Endodermal cell (in vitro differentiated cells): ENCODE measurements at places on chromosomes 6 and 20. TPM values are rescaled to one million over a fixed set of nuclear protein-coding genes. Genes with fewer than 3 reads are reported as not detected.

ULBP2 gene
- total RNA-seq = 0.20 and 0.45 TPM in 2 replicates

DEFB114 gene
- total RNA-seq = not detected in 3 replicates

DEFB124 gene
- not detected in 2 replicates for total RNA-seq

EYS gene
- total RNA-seq = 0.47 and 0.70 TPM in 2 replicates

TREM1 gene
- total RNA-seq = not detected in 2 replicates

BEND6 gene
- total RNA-seq = 0.70 to 1.3 TPM (median 0.95 TPM) in 3 replicates

BTNL2 gene
- total RNA-seq = not detected in 3 replicates

SLC17A9 gene
- total RNA-seq = 9.7 to 11.7 TPM (median 10.2 TPM) in 3 replicates

CAGE1 gene
- 0.15 to 0.25 TPM (median 0.21 TPM) in 3 replicates for total RNA-seq

DNA sequence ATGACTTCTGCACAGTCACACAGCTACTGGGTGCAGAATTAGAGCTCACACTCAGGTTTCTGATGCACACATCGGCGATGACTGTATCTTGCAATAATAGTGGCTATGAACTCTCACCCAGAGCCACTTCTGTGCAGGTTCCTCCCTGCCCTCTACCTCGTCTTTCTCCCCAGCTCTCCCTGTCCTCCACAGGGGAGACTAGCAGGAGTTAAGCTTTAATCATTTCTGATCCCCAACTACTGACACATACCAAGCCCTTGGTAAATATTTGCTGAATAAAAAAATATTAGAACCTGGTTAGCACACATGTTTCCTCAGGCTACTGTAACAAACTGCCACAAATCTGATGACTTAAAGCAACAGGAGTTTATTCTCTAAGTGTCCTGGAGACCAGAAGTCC, 222.7 kb upstream of the FOXA2 start:
- H3K27me3 ChIP-seq = no peaks in the 10 kb centered on the region
- H3K4me3 ChIP-seq = no peak overlapping the region
- DNase-seq = no peak
- peaks cover 3% of the 10 kb centered on the region for H3K4me1 ChIP-seq
- no peaks in the 10 kb centered on the region for H3K36me3 ChIP-seq

DNA sequence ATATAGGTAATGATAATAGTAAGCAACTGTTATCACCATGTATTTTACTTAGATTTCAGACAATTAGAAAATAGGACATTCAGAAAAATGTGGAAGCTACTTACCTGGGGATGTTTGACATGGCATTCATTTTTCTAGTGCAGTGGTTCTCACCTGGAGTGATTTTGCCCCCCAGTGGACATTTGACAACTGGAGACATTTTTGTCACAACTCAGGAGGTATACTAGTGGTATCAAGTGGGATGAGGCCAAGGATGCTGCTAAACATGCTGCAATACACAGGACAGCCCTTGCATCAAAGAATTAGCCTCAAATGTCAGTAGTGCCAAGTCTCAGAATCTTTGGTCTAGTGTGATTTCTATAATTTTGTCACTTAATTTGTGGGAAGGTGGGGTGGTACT, 36.1 kb downstream of the NUS1 start:
- H3K4me1 ChIP-seq = no peaks in the 10 kb centered on the region
- peaks cover 25% of the 10 kb centered on the region for H3K36me3 ChIP-seq
- no peak for DNase-seq
- no peak overlapping the region for H3K4me3 ChIP-seq
- H3K27ac ChIP-seq = no peak overlapping the region

GRCh38 chr6:167698540-167698939, 128.2 kb upstream of the AFDN start:
- H3K27ac ChIP-seq = no peak overlapping the region
- no peaks in the 10 kb centered on the region for H3K36me3 ChIP-seq
- DNase-seq = no peak
- H3K27me3 ChIP-seq = no peaks in the 10 kb centered on the region
- H3K4me3 ChIP-seq = no peak overlapping the region

- H3K27me3 ChIP-seq = no peaks in the 10 kb centered on the region
- H3K36me3 ChIP-seq = no peaks in the 10 kb centered on the region
- H3K27ac ChIP-seq = no peak overlapping the region
- H3K4me3 ChIP-seq = no peak overlapping the region
- peak; percentile 75 for DNase-seq
Measured at GRCh38 chr6:13044390-13044789, 283.9 kb downstream of the TBC1D7 start.

GRCh38 chr6:25560865-25561264, 91.2 kb upstream of the SCGN start:
- no peaks in the 10 kb centered on the region for H3K27me3 ChIP-seq
- peaks cover 5% of the 10 kb centered on the region for H3K36me3 ChIP-seq
- no peaks in the 10 kb centered on the region for H3K4me1 ChIP-seq
- no peak for DNase-seq
- H3K27ac ChIP-seq = no peak overlapping the region

DNA sequence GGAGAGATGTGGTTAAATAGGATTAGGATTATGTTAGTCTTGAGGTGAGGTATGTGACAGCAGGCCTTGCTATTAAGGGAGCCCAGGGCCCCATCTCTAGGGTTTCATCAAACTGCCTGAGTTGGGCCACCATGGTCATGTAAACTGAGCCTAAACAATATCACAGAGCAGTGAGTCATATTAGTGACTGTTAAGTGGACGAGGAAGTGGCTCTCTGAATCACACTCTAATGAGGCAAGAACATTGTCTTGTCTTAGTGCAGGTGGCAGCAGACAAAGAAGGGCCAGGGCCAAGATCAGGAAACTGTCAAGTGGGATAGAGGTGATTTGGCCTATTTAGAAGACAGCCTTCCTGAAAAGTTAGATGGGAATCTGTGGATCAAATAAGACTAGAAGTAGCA, 23.1 kb downstream of the ENPP3 start:
- H3K4me1 ChIP-seq = no peaks in the 10 kb centered on the region
- no peaks in the 10 kb centered on the region for H3K27me3 ChIP-seq
- DNase-seq = no peak
- no peak overlapping the region for H3K4me3 ChIP-seq
- H3K36me3 ChIP-seq = no peaks in the 10 kb centered on the region

GRCh38 chr6:6460416-6460815, 128.1 kb upstream of the LY86 start:
- no peak overlapping the region for H3K27ac ChIP-seq
- H3K27me3 ChIP-seq = no peaks in the 10 kb centered on the region
- H3K4me1 ChIP-seq = no peaks in the 10 kb centered on the region

- no peaks in the 10 kb centered on the region for H3K36me3 ChIP-seq
- peaks cover 11% of the 10 kb centered on the region for H3K27me3 ChIP-seq
- DNase-seq = no peak
- H3K27ac ChIP-seq = no peak overlapping the region
- H3K4me3 ChIP-seq = no peak overlapping the region
Measured at GRCh38 chr6:155434096-155434495, 21.5 kb downstream of the NOX3 start.

DNA sequence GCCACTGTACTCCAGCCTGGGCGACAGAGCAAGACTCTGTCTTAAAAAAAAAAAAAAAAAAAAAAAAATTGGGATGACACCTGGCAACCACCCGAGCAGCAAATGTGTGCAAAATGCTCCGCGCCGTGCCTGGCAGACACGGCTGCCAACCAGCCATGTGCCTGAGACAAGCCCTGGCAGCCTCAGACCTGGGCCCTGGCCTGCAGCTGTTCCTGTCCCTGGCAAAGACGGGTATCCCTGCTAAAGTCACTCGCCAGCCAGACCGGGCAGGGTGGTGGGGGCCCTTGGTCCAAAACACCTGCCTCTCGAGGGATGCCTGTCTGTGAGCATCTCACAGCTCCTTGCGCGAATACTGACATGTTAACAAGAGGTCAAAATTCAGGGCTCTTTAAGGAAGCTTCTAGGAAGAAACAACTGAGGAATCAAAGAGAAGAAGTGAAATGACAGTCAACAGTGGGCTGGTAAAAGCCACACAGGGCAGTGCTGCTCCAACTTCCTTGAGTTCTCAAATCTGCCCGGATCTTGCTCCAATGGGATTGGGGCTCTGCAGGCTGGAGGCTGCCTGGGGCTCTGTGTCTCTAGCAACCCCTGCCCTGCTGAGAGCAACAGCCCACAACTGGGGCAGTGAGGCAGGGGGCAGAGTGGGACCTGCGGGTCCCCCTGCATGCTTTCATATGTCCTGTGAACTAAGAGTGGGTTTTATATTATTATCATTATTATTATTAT, 53.4 kb downstream of the SYTL3 start:
- H3K27me3 ChIP-seq = no peaks in the 10 kb centered on the region
- peaks cover 15% of the 10 kb centered on the region for H3K4me1 ChIP-seq
- H3K4me3 ChIP-seq = no peak overlapping the region
- H3K36me3 ChIP-seq = no peaks in the 10 kb centered on the region
- peak; percentile 46 for DNase-seq
- H3K27ac ChIP-seq = no peak overlapping the region

DNA sequence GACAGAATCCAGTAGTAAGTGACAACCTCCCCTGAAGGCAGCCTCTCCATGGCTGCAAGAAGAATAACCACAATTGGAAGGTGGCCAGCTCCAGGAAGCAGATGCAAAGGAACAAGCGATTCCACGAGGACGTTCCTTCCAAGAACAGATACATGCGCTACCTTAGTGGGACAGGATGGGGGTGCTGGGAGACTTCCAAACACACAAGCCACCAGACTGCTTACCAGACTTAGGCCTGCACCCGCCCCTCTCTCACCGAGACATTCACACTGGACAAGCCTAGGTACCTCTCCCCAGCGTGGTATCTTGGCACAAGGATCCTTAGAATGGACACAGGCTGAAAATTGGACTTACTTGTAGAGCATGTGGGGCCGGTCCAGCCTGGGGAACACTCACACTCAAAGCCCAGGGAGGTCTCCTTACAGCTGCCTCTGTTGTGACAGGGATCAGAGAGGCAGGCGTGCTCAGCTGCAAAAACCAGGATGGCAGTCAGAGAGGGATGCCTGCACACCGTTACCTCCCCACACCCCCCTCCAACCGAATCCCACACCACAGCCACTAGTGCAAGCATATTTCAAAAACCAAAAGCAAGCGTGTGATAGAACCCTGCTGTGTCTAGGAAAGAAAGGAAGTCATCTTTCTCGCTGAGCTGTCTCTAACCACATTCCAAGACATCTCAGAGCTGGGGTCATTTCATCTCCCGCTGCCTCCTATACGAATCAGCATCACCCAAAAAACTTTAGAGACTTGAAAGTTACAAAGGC, 22.4 kb downstream of the JAG1 start:
- no peak for DNase-seq
- H3K27me3 ChIP-seq = peaks cover 97% of the 10 kb centered on the region
- H3K27ac ChIP-seq = peak overlapping the region; percentile 97
- H3K36me3 ChIP-seq = no peaks in the 10 kb centered on the region
- peaks cover 8% of the 10 kb centered on the region for H3K4me1 ChIP-seq

GRCh38 chr6:154510144-154510905, at the start of gene CNKSR3:
Gene CNKSR3, minus strand, starts transcription at chr6:154510685. Its CDS starts 571 bp downstream, at chr6:154510114.
- H3K4me3 ChIP-seq = peak within 1 kb of the TSS; percentile 86
- H3K4me1 ChIP-seq = no peaks in the 10 kb centered on the region

- peaks cover 20% of the 10 kb centered on the region for H3K4me1 ChIP-seq
- H3K4me3 ChIP-seq = peak overlapping the region; percentile 41
- no peak overlapping the region for H3K27ac ChIP-seq
- H3K27me3 ChIP-seq = no peaks in the 10 kb centered on the region
- peaks cover 82% of the 10 kb centered on the region for H3K36me3 ChIP-seq
Measured at GRCh38 chr6:158812611-158813010, 6.6 kb downstream of the EZR start.

- no peak overlapping the region for H3K4me3 ChIP-seq
- H3K27me3 ChIP-seq = no peaks in the 10 kb centered on the region
- DNase-seq = no peak
Measured at GRCh38 chr6:160387916-160388643, 39.9 kb downstream of the SLC22A3 start.

GRCh38 chr20:50870561-50871161, 60.6 kb downstream of the ADNP start:
- no peaks in the 10 kb centered on the region for H3K36me3 ChIP-seq
- no peaks in the 10 kb centered on the region for H3K27me3 ChIP-seq
- peak overlapping the region; percentile 79 for H3K4me3 ChIP-seq
- H3K4me1 ChIP-seq = peaks cover 10% of the 10 kb centered on the region
- peak; percentile 99 for DNase-seq
- peak overlapping the region; percentile 85 for H3K27ac ChIP-seq

DNA sequence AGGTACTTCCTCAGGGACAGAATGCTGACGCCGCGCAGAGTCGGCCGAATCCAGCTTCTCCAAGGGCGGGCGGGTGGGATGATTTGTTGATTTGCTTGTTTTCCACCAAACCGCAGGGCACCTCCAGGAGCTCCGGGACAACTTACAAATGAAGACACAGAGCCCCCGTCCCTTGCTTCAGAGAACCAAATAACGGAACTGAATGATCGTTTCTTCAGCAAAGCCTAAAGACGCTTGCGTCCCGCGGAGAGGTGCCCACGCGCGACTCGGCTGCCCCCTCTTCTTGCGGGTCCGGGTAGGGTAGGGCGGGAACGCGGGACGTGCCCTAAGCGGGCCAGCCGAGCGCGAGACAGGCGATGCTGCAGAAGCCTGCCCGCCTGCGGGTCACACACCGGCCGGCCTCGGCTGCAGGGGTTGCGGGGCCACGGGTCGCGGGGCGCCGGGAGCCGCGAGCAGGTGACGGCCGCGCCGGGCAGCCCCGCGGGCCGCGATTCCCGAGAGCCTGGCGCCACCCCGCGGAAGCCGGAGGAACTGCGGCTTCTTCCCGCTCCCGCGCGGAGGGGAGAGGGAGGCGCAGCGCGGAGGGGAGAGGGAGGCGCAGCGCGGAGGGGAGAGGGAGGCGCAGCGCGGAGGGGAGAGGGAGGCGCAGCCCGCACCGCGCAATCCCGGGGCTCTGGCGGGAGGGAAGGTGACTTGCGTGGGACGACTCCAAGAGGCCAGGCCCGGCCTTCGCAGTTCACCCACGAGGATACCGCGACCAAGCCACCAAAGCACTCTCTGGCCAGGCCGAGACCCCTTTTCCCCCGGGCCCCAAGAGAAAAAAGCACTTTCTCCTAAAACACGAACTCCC, 7.7 kb upstream of the FOXF2 start:
- no peaks in the 10 kb centered on the region for H3K36me3 ChIP-seq
- H3K4me1 ChIP-seq = no peaks in the 10 kb centered on the region
- peaks cover 100% of the 10 kb centered on the region for H3K27me3 ChIP-seq
- H3K4me3 ChIP-seq = no peak overlapping the region
- H3K27ac ChIP-seq = no peak overlapping the region
- peak; percentile 92 for DNase-seq
